ENCODE measurements at places on chromosomes 6 and 20. TPM values are rescaled to one million over a fixed set of nuclear protein-coding genes. Genes with fewer than 3 reads are reported as not detected.

Gene TFAP2C
- not detected for total RNA-seq

Gene TRAPPC3L
- total RNA-seq, result not detected

Gene TMEM151B
- not detected for total RNA-seq

Gene PPP1R3D
- 12.3 TPM for total RNA-seq

Gene OR10C1
- not detected for total RNA-seq

Gene SSTR4
- total RNA-seq, result not detected

Gene SAMD10
- total RNA-seq, result 47.2 TPM

Data from HT-29 (cell line).